ENCODE measurements at places on chromosomes 5 and 9. TPM values are rescaled to one million over a fixed set of nuclear protein-coding genes. Genes with fewer than 3 reads are reported as not detected.

Gene LIX1
- not detected for total RNA-seq

Gene CERCAM
- 120 TPM for total RNA-seq

Gene C9
- total RNA-seq = 0.18 TPM

Gene ADGRD2
- not detected for total RNA-seq

Gene ALAD
- 24.8 TPM for total RNA-seq

Gene PLEKHG4B
- not detected for total RNA-seq

Gene INSL4
- not detected for total RNA-seq

Gene PHF24
- total RNA-seq = under 0.01 TPM

Gene ZSWIM6
- total RNA-seq = 8.2 TPM

Gene SNX30
- total RNA-seq = 25.2 TPM

Gene FBLL1
- total RNA-seq = 0.74 TPM

Gene DOCK8
- total RNA-seq = under 0.01 TPM

Gene NAIP
- 2.0 TPM for total RNA-seq

Gene SCGB3A2
- total RNA-seq = not detected

Gene KIF12
- not detected for total RNA-seq

Gene KCNN2
- 0.43 TPM for total RNA-seq

Gene KDM4C
- total RNA-seq = 34.5 TPM

Gene PLAC8L1
- not detected for total RNA-seq

Gene GDA
- not detected for total RNA-seq

Gene GFI1B
- not detected for total RNA-seq

Gene MYOT
- total RNA-seq = not detected

Gene ALDH1A1
- 290 TPM for total RNA-seq

Gene CWC27
- 12.2 TPM for total RNA-seq

Gene SPAG8
- total RNA-seq = 1.2 TPM

Gene HTR1A
- total RNA-seq = not detected

Gene SIT1
- total RNA-seq = not detected

Gene SV2C
- total RNA-seq = not detected

Gene CYSRT1
- total RNA-seq = 0.18 TPM

Gene PCDHB6
- total RNA-seq = 0.09 TPM

Gene TAF1L
- not detected for total RNA-seq

Gene PCDHA9
- 0.18 TPM for total RNA-seq

Gene SLCO6A1
- total RNA-seq = not detected

Gene F12
- total RNA-seq = 0.18 TPM

Gene LCN1
- total RNA-seq = 0.65 TPM

Gene IL3
- total RNA-seq = not detected

Gene ARHGEF39
- total RNA-seq = 0.09 TPM

Gene PFN3
- not detected for total RNA-seq

Gene N4BP3
- total RNA-seq = 0.71 TPM

Gene RNF183
- total RNA-seq = not detected

Gene BTNL3
- not detected for total RNA-seq

Gene IRX1
- not detected for total RNA-seq

Gene WWC1
- total RNA-seq = 1.8 TPM

Gene SLC1A3
- 1.1 TPM for total RNA-seq

Gene DEPDC1B
- 1.1 TPM for total RNA-seq

Gene TNFSF15
- 0.55 TPM for total RNA-seq

Gene PCDHGB1
- total RNA-seq = 3.3 TPM

Gene SOWAHA
- not detected for total RNA-seq

Gene PAEP
- total RNA-seq = not detected

Gene EXD3
- 8.4 TPM for total RNA-seq

Gene PCSK1
- total RNA-seq = 1.3 TPM

Gene PCDHB13
- 0.28 TPM for total RNA-seq

Gene RXRA
- 11.4 TPM for total RNA-seq

Gene AFAP1L1
- total RNA-seq = 2.4 TPM

Gene ST8SIA4
- total RNA-seq = 0.28 TPM

Gene IRX4
- not detected for total RNA-seq

Gene SPATA31A3
- not detected for total RNA-seq

Gene SGCD
- total RNA-seq = 9.2 TPM
